ENCODE measurements at places on chromosomes 2 and 18.

- no peak for DNase-seq
These were observed 253.5 kb upstream of the TRIB2 start for GRCh38 chr2:12463189-12463588.

- DNase-seq, result no peak
These were observed 31.0 kb upstream of the ASPRV1 start for GRCh38 chr2:69992310-69993047.

DNA sequence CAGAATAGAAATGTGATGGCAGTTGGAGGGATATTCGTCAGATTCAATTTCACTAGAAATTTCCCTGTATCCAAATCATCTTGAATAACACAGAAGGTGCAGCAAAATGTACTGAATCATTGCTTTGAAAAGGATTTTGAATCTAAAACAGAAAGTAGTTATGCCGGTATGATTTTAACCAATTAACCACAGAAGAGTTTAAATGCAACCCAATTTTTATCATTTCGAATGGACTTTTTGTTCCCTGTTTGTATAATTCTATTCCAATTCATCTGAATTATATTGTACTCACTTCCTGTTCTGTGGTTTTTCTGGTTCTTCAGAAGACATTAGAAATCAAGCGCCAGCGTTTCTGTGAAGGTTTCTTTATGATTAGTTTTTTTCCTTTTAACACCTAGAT lies 190.4 kb downstream of the MYO3B start:
- DNase-seq, result no peak

DNA sequence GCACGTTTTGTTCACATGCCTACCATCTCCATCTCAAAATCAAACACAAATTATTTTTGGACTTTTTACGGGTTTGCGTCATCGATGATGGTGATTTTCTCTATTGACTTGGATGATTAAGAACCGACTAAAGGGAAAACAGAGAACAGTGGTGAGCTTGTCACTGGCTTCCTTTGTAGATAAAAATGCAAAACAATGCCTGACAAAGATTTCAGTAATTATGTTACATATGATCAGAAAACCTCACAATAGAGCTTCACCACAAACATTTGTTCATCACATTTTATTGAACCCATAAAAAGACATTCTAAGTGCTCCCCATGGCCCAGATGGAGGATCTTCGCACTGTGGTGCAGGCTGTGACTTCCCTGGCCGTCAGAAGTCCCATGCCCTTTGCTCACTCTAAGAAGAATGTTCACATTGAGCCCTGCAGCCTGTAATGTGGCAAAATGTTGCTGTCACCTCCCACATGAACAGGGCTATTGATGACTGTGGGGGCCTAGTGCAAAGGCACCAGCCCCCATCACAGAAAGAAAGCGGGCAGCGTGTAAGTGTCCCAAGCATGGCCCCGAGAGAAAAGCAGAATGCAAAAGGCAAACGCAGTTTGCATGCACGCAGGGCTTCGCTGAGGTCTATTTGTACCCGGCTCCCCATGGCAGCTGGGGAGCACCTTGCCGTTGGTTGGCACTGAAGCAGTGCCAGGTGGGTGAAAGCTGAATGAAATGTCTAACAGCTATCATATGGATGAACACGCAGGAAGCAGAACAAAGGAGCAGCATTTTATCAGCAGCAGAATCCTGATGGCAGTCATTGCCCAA lies 60.6 kb downstream of the BCL2 start:
- DNase-seq, result no peak

DNA sequence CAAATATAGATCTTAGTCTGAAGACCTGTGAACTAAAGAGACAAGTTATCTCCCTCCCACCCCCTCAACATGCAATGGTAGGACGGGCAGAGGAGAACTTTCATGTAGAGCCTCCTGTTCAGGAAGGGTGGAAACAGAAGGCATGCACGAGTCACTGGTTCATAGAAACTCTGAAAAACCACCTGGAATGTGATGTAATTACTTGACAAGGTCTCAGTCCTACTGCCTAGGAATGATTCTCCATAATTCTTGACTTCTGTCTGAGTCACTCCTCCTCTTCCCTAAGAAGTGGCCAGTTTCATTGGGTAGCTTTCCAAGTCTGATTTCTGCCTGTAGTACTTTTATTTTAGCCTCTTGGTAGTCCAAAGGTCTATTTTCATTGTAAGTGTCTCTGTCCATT lies 277.3 kb downstream of the PTPRM start:
- DNase-seq, result no peak

DNA sequence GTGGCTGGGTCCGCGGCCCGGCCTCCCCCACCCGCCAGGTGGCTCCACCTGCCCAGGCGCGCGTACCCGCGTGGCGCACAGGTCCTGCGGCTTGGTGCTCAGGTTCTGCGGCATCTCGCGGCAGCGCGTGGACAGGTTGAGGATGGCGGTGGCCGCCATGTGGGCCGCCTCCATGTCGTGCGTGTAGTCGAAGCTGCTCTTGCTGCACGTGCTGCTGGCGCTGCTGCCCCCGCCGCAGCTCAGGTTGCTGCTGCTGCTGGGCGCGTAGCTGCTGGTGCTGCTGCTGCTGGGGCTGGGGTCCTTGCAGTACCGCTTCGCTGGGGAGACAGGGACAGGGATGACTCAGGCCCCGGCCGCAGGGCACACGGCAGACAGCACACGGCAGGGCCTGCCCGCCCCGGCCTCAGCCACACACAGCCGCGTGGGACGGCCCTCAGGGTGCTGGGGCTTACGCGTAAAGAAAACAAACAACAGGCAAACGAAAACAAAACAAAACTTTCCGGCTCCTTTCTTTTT lies 147.7 kb upstream of the PXDN start:
- DNase-seq, result no peak

- no peak for DNase-seq
These were observed 364 bp downstream of the STAT1 start for GRCh38 chr2:191013682-191013931.

DNA sequence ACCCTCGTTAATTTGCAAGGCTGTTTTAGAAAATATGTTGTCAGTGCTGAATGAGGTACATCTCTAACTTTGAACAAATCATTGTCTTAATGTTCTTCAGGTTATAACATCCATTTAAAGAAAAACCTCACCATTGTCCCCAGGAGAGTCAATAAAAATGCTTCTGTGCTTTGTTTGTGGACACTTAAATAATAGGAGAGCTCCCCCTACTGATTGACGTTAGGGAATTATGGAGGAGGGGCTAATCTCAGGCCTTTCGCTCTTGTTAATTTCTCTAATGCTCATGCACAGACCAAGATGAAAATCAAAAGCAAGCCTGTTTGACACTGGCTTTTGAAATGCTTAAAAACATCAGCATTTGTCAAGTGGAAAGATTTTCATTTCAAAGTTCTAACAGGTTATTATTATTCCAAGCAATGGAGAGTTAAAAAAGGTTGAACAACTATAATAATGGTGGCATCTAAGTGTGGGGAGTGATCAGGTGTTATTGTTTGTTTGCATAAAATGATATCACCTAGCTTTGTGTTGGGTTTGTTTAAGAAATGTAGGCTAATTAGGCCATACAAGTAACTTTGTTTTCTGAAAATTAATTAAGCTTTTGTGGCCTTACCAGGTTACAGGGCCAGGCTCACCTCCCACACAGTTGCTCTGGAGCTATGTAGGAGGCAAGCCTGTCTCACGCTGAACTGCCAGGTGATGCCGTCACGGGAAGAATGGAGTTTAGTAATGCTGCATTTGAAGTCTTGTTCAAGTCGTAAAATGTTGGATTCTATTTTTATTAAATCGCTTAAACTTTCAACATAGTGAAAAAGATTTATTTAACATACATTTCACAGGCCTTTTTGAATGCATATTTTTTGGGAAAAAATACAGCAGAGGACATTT lies 51.7 kb upstream of the SMIM21 start:
- DNase-seq, result peak; percentile 35
